Glutamatergic neuron (in vitro differentiated cells): ENCODE measurements at places on chromosomes 16 and 17. TPM values are rescaled to one million over a fixed set of nuclear protein-coding genes. Genes with fewer than 3 reads are reported as not detected.

The HCRT gene
- not detected for total RNA-seq

The TEDC2 gene
- 21.1 TPM for total RNA-seq

The SYCE1L gene
- total RNA-seq = 12.8 TPM

The SBK1 gene
- 117 TPM for total RNA-seq

The CTRB2 gene
- not detected for total RNA-seq

The OR1F1 gene
- not detected for total RNA-seq

The IKZF3 gene
- total RNA-seq = not detected

The UNC45B gene
- 2.2 TPM for total RNA-seq

The CTF1 gene
- total RNA-seq = 1.7 TPM

The CXCL16 gene
- total RNA-seq = not detected

The ANKRD40CL gene
- total RNA-seq = not detected

The CDYL2 gene
- total RNA-seq = 30.5 TPM

The ZDHHC1 gene
- total RNA-seq = 4.6 TPM

The KCTD19 gene
- total RNA-seq = 1.0 TPM

The GDPD3 gene
- 4.9 TPM for total RNA-seq

The CHST6 gene
- total RNA-seq = 4.0 TPM

The C1QL1 gene
- 14.6 TPM for total RNA-seq

The ZNF689 gene
- 14.6 TPM for total RNA-seq

The CHST4 gene
- total RNA-seq = not detected

The PPP1R27 gene
- 0.81 TPM for total RNA-seq

The PRSS8 gene
- total RNA-seq = not detected

The KRT33B gene
- 0.61 TPM for total RNA-seq

The COX11 gene
- total RNA-seq = 64.4 TPM

The MYH2 gene
- total RNA-seq = not detected

The SLC16A13 gene
- 2.9 TPM for total RNA-seq

The CD300H gene
- not detected for total RNA-seq

The SOX8 gene
- total RNA-seq = 7.0 TPM

The ABI3 gene
- not detected for total RNA-seq

The MPV17L gene
- 0.34 TPM for total RNA-seq

The CCL17 gene
- not detected for total RNA-seq

The SMTNL2 gene
- 22.0 TPM for total RNA-seq

The NUDT16L1 gene
- 34.3 TPM for total RNA-seq

The ASGR2 gene
- not detected for total RNA-seq

The CD300LG gene
- not detected for total RNA-seq

The KRT28 gene
- total RNA-seq = not detected

The ITGAX gene
- not detected for total RNA-seq

The MIS12 gene
- 23.2 TPM for total RNA-seq

The TM4SF5 gene
- total RNA-seq = not detected

The SLC5A10 gene
- not detected for total RNA-seq

The ECI1 gene
- 50.9 TPM for total RNA-seq

The CSH1 gene
- not detected for total RNA-seq

The MGAT5B gene
- total RNA-seq = 22.9 TPM
